ENCODE measurements at places on chromosomes 5 and 9. TPM values are rescaled to one million over a fixed set of nuclear protein-coding genes. Genes with fewer than 3 reads are reported as not detected.

IFNB1 gene
- not detected for total RNA-seq

DNA sequence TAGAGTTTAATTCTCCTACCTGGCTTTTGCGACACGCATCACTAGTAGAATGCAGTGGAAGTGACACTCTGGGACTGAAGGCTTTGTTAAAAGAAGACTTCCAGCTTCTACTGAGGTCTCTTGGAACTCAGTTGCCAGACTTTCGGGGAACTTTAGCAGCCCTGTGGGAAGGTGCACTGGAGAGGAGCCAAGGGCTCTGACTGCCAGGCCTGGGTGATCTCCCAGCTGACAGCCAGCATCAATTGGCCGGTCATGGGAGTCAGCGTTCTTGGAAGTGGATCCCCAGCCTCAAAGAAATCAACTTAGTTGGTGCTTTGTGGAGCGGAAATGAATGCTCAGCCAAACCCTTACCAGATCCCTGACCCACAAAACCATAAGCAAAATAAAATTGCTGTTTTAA is 87.1 kb downstream of the OSTF1 start:
- no peaks in the 10 kb centered on the region for H3K36me3 ChIP-seq
- no peak overlapping the region for H3K27ac ChIP-seq
- no peaks in the 10 kb centered on the region for H3K4me1 ChIP-seq
- no peak overlapping the region for H3K4me3 ChIP-seq

DNA sequence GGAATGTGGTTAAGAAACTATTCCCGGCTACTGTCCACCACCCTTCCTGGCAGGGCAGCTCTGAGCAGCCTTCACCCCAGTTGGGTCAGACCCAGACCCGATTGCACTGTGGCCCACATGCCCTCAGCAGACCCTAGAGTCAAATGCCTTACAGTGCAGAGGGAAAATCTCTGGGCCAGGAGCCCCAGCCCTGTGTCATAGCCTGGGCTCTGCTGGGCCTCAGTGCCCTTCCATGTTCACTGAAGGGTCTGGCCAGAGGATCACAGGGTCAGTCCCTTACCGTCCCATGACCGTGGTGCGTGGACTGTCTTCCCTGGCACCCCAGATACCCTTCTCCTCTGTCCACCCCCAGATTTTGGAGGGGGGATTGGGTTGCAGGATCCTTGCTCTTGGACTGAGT is 73.5 kb upstream of the COL5A1 start:
- no peaks in the 10 kb centered on the region for H3K36me3 ChIP-seq
- H3K27me3 ChIP-seq: no peaks in the 10 kb centered on the region
- no peak overlapping the region for H3K4me3 ChIP-seq
- no peak overlapping the region for H3K27ac ChIP-seq
- DNase-seq: no peak
- no peaks in the 10 kb centered on the region for H3K4me1 ChIP-seq

OTULINL gene
- total RNA-seq: 3.3 TPM

DNA sequence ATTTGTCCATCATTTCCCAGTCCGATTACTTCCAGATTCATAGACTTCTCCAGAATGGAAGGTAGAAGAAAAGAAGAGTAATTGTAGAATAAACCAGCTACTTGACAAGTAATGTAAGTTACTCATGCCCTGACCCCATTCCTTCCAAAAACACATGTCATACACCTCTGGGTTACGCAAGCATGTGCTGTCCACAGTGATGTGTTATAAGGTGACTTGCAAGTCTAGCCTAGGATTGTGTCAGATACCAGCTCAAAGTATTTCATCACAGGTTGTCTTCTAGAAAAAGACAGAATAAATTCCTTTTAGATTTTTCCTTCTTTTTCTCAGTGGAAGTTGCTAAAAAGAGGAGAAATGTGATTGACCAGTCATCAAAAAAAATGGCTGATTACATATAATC is 8.0 kb upstream of the TLR4 start:
- H3K4me3 ChIP-seq: no peak overlapping the region
- H3K4me1 ChIP-seq: no peaks in the 10 kb centered on the region
- H3K27ac ChIP-seq: no peak overlapping the region
- no peak for DNase-seq
- no peaks in the 10 kb centered on the region for H3K36me3 ChIP-seq
- no peaks in the 10 kb centered on the region for H3K27me3 ChIP-seq

GRCh38 chr5:33339413-33339812 is 101.4 kb upstream of the TARS1 start:
- no peaks in the 10 kb centered on the region for H3K36me3 ChIP-seq
- no peaks in the 10 kb centered on the region for H3K27me3 ChIP-seq
- no peak for DNase-seq
- H3K4me3 ChIP-seq: no peak overlapping the region
- no peaks in the 10 kb centered on the region for H3K4me1 ChIP-seq
- no peak overlapping the region for H3K27ac ChIP-seq

DNA sequence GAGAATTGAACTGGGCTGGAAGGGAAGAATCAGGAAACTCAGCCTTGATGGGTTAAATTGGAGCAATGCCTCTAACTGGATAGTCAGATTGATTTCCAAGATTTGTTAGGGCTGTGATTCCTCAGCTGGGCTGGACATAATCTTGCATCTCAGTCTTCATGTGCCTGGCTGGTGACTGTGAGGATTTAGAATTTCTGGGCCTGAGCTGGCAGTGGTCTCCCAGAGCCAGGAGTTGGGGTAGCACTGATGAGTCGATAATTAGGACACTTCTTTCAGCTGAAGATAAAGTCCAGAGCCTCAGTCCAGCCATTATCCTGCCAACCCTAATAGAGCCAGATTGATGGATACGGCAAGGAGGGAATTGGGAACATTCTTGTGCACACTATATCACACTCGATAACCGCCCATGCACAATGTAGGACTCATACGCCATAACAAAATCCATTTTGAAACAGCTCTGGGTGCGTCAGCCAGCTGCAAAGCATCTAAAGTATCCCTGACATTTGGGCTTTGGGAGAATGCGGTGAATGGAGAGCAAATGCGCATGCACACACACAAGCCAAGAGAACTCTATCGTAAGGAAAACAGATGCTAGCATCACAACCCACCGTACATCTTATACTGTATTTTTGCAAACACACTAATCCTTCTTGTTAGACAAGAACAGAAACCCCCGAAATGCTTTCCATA is 405.1 kb upstream of the KLF4 start:
- no peak for DNase-seq
- H3K4me3 ChIP-seq: no peak overlapping the region
- H3K27ac ChIP-seq: no peak overlapping the region
- no peaks in the 10 kb centered on the region for H3K27me3 ChIP-seq
- H3K36me3 ChIP-seq: no peaks in the 10 kb centered on the region

DNA sequence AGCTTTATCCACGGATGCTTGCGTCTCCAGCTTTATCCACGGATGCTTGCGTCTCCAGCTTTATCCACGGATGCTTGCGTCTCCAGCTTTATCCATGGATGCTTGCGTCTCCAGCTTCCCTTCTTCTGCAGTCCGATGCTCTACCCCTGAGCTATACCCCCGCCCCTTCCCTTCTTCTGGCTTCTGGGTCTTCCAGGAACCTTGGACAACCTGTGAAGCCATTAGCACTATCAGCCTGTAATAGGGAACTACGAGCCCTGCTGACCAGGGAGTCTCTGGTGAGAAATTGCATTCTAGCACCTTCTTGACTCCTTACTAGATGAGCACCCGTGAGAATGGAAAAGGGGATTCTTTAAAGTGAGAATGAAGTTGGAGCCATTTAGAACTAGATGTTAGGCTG is 39.1 kb upstream of the SH3PXD2B start:
- DNase-seq: no peak
- no peak overlapping the region for H3K27ac ChIP-seq
- H3K27me3 ChIP-seq: no peaks in the 10 kb centered on the region

ANKRD18A gene
- 23.1 TPM for total RNA-seq

GRCh38 chr5:122902263-122902662 is 56.9 kb downstream of the SNX24 start:
- no peaks in the 10 kb centered on the region for H3K4me1 ChIP-seq
- DNase-seq: no peak

DNA sequence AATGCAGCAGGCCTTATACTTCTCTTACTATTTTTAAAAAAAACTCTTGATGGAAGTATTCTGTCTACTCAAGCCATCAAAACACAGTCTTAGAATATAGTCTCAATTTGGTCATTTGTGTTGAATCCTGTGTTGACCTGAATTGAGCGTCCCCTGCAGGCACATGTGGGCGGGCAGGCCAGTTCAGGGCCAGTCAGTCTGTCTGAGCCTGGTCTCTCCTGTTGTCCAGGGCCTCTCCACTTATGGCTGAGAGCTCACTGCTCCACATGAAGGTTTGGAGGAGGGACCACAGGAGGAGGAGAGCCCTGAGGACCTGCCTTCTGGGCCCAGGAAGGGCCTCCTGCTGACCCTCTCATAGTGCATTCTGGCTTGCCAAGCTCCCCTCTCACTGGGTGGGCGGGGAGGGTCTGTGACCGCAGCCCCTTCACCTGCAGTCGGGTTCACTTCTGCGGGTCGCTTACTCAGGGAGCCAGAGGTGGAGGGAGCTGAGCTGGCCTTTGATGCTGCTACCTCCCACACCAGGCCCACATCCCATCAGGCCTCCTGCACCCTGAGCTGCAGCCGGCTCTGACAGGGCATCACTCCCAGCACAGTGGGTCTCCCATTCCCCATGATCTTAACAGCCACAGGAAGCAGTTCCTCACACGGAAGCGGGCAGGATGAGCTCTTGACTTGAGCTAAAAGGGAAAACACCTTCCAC is 178.2 kb upstream of the S1PR3 start:
- no peaks in the 10 kb centered on the region for H3K27me3 ChIP-seq
- no peak overlapping the region for H3K4me3 ChIP-seq
- no peak for DNase-seq
- H3K4me1 ChIP-seq: no peaks in the 10 kb centered on the region
- H3K27ac ChIP-seq: no peak overlapping the region

C9 gene
- not detected for total RNA-seq

- no peak overlapping the region for H3K27ac ChIP-seq
- no peaks in the 10 kb centered on the region for H3K27me3 ChIP-seq
- no peaks in the 10 kb centered on the region for H3K36me3 ChIP-seq
- no peak overlapping the region for H3K4me3 ChIP-seq
- no peak for DNase-seq
These were observed 1229.5 kb upstream of the CDH6 start for GRCh38 chr5:29963956-29964355.

IFNA2 gene
- total RNA-seq: not detected

DNA sequence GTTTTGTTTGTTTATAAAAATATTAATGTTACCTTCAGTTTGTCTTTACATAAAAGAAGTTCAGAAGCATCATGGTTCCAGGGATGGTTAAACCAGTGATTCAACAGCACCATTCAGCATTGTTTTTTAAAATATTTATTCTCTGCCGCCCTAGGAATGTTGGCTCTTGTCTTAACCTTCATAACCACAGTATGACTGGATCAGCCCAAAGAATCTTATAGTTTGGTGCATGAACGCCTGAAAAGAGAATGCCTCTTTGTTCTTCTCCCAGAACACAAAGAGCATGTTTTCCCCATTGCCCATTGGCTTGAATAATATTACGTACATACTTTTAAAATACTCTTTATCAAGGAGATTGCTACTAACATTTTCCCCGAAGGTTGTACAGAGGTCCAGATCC is 413.4 kb downstream of the ANXA1 start:
- H3K36me3 ChIP-seq: no peaks in the 10 kb centered on the region
- H3K4me3 ChIP-seq: no peak overlapping the region
- no peaks in the 10 kb centered on the region for H3K4me1 ChIP-seq
- H3K27ac ChIP-seq: no peak overlapping the region

CCDC112 gene
- total RNA-seq: 10.1 TPM

DBH gene
- total RNA-seq: not detected

WDR38 gene
- total RNA-seq: 0.78 TPM

DNA sequence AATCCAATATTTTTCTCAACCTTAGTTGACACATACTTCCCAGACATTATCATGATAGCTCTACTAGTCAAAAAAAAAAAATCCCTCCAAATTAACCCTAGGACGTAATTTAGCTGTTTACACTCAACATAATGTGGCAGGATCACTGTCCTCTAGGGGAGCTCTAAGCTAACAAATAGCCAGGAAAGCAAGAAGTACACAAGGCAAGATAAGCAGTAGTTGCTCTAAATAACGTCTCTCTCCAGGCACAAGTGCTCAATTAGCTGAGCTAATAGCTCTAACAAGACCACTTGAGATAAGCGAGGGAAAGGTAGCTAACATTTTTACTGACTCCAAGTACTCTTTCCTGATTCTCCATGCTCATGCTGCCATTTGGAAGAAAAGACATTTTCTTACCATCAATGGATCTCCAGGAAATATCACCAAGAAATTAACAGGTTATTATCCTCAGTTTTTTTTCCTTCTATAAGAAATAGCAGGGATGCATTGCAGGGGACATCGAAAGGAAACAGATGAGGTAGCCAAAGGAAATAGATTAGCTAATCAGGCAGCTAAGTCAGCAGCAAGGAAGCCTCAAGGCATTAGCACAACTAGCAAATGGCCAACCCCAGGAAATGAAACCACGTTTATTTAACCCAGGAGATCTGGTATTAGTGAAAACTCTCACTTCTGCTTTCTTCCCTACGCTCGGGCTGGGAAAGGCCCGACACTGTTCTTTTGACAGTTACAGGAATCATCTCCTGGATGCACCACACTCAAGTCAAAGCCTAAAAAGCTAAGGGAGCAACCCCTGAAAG is 614.1 kb downstream of the PTPRD start:
- no peak overlapping the region for H3K27ac ChIP-seq
- H3K4me3 ChIP-seq: no peak overlapping the region

LOX gene
- 14.0 TPM for total RNA-seq

- no peak overlapping the region for H3K4me3 ChIP-seq
- H3K4me1 ChIP-seq: no peaks in the 10 kb centered on the region
These were observed 139.7 kb upstream of the PCA3 start for GRCh38 chr9:76624391-76625048.

PCDHA1 gene
- not detected for total RNA-seq

EMB gene
- total RNA-seq: 3.6 TPM

CFAP157 gene
- 2.3 TPM for total RNA-seq

SLC25A25 gene
- 31.4 TPM for total RNA-seq

DNA sequence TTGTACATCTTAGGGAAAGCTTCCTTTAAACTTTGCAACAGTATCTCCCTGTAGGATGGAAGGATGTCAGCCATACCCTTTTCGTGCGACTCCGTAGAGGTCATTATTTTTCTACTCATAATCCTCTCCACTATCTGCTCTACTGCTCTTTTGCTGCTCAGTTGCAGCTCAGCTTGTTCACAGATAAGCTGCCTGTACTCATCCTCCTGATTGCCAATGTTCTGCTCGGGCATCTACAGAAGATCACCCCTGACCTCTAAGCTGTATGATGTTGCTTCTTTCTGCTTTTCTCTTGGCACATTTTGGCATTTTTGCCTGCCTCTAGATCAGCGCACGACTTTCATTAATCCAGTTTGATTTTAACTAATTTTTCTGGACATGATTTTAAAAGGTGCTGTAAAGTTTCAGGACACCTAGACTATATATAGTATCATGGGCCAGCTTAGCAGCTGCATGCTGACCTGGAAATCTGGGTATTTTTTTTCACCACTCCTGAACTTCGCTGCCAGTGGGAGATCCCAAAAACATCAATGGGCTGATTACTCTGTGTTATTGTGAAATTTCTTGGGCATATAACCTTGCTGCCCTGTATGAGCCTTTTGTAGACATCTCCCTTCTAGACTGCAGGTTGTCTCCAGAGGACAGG is 131.2 kb upstream of the ZNF608 start:
- H3K4me3 ChIP-seq: no peak overlapping the region
- no peak overlapping the region for H3K27ac ChIP-seq
- no peaks in the 10 kb centered on the region for H3K36me3 ChIP-seq
- peaks cover 21% of the 10 kb centered on the region for H3K4me1 ChIP-seq
- no peaks in the 10 kb centered on the region for H3K27me3 ChIP-seq

GRIN3A gene
- not detected for total RNA-seq

GRCh38 chr9:34540827-34541226 is 18.0 kb upstream of the ENHO start:
- H3K27ac ChIP-seq: no peak overlapping the region
- H3K36me3 ChIP-seq: no peaks in the 10 kb centered on the region
- H3K4me1 ChIP-seq: peaks cover 14% of the 10 kb centered on the region
- no peak for DNase-seq
- H3K27me3 ChIP-seq: no peaks in the 10 kb centered on the region
- no peak overlapping the region for H3K4me3 ChIP-seq
